NAMALWA (cell line): ENCODE measurements at places on chromosomes 12 and 14.
A peak's percentile ranks its signal among the peaks of the same experiment; 100 is the strongest.

- DNase-seq, result no peak
Measured at GRCh38 chr12:15842108-15842507, 40.1 kb upstream of the STRAP start.

- no peak for DNase-seq
Measured at GRCh38 chr12:20248646-20249045, 119.7 kb upstream of the PDE3A start.

DNA sequence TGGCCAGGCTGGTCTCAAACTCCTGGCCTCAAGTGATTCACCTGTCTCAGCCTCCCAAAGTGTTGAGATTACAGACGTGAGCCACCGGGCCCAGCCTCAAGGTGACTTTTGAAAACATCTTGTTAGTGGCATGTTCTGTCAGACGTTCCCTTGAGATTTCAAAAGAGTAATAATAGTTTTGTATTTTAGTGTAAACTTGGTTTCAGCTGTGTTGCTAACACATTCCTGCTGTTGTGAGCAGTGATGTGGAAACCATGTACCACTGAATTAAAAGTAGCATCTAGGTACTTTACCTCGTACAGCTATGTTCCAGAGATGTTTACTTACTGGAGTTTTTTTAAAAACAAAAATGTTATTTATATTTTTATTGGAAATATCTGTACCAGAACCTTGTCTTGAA, 111.3 kb downstream of the AEBP2 start:
- no peak for DNase-seq

DNA sequence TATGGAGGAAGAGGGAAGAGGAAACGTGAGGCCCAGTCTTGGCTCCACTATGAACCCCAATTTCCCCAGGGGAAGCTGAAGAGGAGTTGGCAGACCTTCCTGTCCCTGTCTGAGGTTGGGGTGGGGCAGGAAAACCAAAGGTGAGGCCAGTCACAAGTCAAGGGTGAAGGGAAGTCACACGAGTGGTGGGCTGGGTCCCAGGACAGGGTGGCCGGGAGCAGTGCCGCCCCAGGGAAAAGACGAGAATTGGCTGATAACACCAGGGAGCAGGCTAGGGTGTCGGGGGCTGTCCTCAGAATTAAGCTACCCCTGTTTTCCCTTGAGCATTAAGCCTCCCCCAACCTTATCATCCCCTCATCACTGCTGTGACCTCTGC, 3.1 kb downstream of the VDR start:
- no peak for DNase-seq

DNA sequence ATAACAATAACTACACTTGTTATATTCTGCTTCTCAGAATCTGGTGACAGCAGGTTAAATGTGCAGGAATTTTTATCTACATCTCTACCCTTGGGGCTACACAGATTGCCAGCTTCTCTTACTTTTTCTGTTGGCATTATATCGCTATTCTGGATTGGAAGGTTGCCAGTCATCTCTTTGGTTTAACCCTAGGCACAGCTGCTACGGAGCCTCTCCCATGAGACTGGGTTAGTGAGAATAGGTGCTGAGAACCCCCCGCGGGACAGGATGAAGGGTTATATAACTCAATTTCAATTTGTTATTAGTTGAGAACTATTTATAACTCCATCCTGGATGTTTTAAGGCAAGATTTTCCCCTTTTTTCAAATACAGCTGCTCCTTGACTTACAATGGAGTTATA, 73.1 kb downstream of the ACADS start:
- peak; percentile 55 for DNase-seq

GRCh38 chr14:81221579-81222102, 882 bp upstream of the GTF2A1 start:
- DNase-seq, result no peak

DNA sequence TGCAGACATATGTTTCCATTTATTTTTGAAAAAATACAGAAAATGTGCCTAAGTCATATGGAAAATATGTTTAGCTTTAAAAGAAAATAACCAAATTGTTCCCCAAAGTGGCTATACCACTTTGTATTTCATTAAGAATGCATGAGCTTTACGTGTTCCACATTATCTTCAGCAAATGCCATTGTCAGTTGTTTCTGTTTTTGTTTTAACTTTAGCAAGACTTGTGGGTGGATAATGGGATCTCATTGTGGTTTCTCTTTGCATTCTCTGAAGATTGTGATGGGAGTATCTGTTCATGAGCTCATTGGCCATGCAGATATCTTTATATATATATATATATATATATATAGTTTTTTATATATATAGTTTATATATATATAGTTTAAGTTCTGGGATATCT, 181.5 kb downstream of the CCER1 start:
- DNase-seq, result no peak

GRCh38 chr12:13208533-13209435, 12.3 kb downstream of the EMP1 start:
- peak; percentile 36 for DNase-seq

DNA sequence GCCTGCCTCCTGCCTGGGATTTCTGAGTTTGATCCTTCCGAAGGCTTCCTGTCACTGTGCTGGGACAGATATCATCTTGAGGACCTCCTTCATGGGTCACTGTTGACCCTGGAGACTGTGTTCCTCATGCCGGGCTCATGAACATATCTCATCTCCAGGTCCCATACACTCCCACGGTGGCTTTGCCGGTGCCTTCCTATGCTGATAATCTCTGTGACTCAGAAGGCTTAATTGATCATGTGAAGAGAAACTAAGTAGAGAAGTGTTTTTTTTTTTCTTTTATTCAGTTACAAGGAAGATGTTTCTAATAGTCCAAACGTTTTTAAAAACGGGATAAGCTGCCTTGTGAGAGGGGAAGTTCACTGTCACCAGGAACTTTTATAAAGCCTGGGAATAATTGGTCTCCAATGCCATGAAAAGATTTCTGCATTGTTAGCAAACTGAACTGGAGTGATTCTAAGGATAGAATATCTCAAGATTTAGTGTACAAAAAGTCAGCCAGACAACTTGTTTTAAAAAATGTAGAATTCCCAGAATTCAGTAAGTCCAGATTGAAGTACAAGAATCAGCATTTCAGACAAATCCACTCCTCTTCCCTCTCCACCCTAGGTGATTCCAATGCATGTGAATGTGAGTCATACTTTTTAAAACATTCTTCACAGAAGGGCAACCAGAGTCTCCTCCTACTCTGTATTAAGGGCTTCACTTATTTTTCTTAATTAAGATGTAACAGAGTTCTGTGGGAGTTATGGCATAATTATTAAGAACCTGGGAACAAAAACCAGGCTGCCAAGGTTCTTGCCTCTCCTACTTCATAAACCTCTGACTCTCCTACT, 139.8 kb upstream of the LGR5 start:
- DNase-seq, result no peak

DNA sequence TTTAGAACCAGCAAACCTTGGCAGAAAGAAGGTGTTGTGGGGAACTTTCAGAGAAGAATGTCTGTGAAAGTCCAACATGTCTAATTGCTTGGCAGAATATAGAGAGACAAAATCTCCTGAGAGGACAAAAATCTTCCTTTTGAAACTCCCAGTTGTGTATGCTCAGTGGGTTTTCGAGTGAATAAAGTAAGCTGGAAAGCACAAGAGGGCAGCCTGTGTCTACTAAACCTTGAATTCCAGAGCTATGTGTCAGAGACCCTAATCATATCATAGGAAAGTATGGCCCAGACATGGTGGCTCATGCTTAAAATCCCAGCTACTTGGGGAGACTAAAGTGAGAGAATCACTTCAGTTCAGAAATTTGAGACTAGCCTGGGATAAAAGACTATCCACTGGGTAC, 661.2 kb downstream of the SLC16A7 start:
- DNase-seq, result no peak

GRCh38 chr12:110287986-110288385, 6.9 kb downstream of the ATP2A2 start:
- DNase-seq, result no peak

DNA sequence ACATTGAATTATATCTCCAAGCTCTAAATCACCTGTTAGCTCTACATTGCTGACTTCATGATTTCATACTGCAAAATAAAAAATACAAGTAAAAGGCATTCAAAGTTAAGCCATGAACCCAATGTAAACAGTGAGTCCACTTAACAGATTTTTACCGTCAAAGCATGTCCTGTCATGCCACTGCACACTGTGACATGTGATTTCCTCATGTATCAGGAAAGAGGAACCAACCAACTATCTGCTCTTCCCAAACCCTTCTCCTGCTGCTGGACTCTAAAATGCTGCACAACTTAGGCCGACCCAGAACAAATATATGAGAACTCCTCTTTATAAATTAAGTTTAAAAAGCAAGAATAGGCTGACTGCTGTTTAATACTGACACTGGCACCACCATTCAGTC, 37.5 kb downstream of the TM7SF3 start:
- DNase-seq, result no peak

GRCh38 chr14:101410126-101410525, 151.2 kb upstream of the DIO3 start:
- peak; percentile 49 for DNase-seq

GRCh38 chr14:36662543-36663403, 1.1 kb downstream of the PAX9 start:
- no peak for DNase-seq

DNA sequence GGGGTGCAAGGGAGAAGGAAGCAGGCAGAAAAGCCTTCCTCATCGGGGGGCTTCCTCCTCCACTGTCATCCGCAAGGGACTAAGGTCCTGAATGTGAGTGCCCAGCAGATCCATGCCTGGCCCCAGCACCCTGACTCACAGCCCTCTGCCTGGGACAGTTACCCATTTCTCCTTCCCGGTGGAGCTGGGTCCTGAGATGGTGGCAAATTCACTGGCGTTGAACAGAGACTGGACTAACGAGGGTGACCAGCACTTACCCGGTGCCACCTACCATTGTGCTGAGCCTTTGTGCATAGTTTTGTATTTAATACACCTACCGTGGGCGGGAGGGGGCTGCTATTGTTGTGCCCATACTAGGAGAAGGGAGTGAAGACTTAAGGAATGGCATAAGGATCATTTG, 30.9 kb upstream of the PLEKHG6 start:
- no peak for DNase-seq

GRCh38 chr12:65280306-65280705, 1.8 kb downstream of the MSRB3 start:
- DNase-seq, result no peak

DNA sequence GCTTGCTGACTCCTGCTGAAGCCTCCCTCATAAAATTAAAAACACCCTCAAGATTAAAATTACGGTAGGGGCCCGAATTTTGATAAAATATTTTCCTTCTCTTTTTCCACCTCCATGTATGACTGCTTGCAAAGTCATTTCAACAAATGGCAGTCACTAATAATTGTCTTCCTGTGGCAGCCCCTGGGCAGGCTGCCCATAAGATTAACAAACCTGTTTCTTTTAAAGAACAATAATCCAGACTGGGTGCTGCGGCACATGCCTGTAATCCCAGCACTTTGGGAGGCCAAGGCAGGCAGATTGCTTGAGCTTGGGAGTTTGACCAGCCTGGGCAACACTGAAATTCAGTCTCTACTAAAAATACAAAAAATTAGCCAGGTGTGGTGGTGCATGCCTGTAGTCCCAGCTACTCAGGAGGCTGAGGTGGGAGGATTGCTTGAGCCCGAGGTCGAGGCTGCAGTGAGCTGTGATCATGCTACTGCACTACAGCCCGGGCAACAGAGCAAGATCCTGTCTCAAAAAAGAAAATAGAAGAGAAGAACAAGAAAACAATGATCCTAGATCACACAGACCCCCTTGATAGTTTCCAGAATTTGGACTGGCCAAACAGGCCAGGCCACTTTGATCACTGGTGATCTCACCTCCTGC, 8.7 kb downstream of the SAV1 start:
- no peak for DNase-seq

- DNase-seq, result no peak
Measured at GRCh38 chr12:124323771-124324530, 29.1 kb downstream of the RFLNA start.

DNA sequence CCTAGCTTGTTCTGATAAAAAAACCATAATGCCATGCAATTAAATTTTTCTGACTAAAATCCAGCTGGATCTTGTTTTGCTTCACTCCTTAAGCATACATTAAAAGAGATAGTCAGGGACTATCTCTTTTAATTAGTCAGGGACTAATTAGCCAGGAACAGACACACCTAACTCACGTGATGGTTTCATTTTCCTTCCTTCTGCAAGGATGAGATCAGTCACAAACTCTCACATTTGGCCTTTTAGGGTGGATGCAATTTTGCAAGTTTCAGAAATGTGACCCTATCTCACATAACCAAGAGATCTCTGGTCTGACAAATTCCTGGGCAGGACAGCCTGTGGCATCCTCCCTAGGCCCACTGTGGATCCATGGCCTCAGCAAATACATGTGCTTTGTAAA, 62.4 kb downstream of the SETD3 start:
- no peak for DNase-seq

DNA sequence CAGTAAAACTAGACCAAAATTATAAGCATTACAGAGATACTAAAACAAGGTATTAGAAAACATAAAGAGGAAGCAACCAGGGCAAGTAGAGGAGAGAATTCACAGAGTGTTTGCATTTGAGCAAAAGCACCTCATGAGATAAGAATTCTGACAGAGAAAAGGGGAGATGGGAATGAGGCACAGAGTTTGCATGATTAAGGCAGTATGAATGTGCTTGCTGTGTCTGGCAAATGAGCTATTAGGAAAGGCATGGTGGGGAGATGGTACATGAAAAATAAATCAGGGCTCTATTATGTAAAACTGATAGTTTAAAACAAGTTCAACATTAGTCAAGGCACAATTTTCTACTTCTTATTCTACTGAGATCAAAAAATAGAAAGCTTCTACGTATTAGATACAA, 23.1 kb downstream of the GARIN6 start:
- no peak for DNase-seq

GRCh38 chr12:123150744-123151456, at the start of gene PITPNM2:
PITPNM2 (minus strand) TSS chr12:123151090; CDS start chr12:123034590, 116,500 bp downstream.
- DNase-seq, result peak; percentile 38

- no peak for DNase-seq
Measured at GRCh38 chr14:93926873-93927799, at the start of gene FAM181A. FAM181A (plus strand) TSS chr14:93927344; CDS start chr14:93928286, 942 bp downstream.

DNA sequence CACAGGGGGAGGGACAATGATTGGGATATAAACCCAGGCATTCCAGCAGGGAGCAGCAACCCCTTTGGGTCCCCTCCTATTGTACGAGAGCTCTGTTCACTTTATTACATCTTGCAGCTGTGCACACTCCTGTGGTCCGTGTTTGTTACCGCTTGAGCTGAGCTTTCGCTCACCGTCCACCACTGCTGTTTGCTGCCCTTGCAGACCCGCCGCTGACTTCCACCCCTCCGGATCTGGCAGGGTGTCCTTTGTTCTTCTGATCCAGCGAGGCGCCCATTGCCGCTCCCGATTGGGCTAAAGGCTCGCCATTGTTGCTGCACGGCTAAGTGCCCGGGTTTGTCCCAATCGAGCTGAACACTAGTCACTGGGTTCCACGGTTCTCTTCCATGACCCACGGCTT, 64.1 kb downstream of the E2F7 start:
- no peak for DNase-seq
